ENCODE measurements at places on chromosomes 1 and 21.

DNA sequence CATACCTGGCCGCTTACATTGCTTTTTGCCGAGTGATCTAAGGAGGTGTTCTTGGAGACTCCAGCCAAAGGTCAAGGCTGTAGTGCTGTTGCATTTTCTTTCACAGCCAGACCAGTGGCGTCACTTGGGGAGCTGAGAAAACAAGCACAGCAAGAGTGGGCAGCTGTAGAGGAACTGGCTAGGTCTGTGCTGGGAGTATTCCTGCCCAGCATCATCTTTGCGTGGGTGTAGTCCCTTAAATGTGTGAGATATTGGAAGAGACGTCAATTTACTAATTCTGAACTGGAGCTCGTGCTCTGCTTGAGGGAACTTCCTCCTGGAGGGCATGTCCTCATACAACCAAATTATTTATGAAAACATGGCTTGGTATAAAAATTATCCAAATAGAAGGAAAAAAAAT is 10.2 kb downstream of the UBIAD1 start:
- no peak for DNase-seq

DNA sequence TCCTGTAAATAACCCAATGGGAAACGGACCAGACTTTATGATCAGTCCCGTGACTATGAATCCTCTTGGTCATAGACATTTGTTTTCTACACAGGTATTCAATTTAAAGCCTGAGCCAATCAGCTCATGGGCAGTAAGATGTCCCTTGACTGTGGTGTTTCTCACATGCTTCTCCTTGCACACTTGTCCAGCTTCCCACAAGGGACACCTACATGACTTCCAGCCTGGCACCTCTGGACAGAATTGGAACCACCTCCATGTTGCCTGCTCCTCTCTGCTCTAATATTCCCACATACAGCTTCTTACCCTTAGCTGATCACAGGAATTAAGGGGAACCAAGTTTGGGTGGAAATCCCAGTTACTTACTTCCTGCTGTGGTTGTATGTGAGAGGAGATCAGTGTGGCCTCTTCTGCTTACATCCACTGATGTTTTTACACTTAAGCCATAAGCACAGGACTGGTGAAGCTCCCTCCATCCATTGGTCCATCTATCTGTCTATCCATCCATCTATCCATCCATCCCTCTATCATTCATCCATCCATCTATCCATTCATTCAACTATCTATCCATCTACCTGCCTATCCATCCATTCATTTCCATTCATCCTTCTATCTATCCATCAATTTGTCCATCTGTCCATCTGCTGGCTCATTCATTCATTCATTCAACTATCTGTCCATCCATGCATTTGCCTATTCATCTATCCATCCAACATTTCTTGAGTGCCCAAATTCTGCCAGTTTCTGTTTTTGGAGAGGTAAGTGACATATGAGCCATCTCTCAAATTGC is 16.4 kb downstream of the RUNX1 start:
- no peak for DNase-seq

- DNase-seq = peak; percentile 80
These were observed 41.0 kb downstream of the MYOM3 start for GRCh38 chr1:24070821-24071393.

GRCh38 chr1:21337454-21337927 is 47.2 kb upstream of the ECE1 start:
- no peak for DNase-seq

DNA sequence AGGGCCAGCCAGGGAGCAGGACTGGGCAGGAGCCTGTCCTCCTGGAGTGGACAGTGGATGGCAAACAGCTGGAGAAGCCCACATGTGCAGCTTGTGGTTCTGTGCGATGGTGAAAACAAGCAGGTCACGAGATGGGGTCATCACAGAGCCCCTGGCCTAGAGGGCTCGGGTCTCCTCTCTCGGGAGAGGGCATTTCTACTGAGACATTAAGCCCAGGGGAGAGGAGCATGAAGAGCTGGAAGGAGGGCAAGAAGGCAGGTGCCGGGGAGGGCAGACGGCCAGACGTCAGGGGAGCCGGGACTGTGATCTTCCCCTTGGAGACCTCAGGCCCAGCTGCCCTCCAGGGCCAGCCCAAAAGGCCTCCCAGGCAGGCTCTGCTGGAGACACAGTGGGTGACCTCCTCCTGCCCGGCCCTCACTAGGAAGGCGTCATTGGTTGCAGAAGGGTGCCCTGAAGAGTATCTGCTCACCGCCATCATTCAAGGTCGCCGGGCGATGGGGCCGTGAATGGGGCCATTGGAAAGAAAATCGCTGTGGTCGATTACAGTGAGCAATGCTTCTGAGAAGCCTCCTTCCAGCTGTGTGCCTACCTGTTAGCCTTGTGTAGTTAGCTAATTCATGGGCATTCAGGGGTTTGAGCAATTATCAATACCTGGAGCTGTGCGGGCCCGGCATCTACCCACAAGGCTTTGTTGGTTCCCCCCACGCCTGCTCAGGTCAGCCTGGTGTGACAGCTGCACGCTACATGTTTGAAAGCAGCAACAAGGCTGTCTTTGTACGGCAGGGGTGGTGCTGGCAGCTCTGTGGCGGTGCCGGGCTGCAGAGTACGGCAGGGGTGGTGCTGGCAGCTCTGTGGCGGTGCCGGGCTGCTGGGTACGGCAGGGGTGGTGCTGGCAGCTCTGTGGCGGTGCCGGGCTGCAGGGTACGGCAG is 72.3 kb upstream of the ACTRT2 start:
- DNase-seq = no peak

- DNase-seq = no peak
These were observed 129.0 kb downstream of the GALNT2 start for GRCh38 chr1:230196077-230196476.

GRCh38 chr1:232586679-232587078 is 43.3 kb downstream of the SIPA1L2 start:
- DNase-seq = no peak

- no peak for DNase-seq
These were observed 214.5 kb downstream of the VAV3 start for GRCh38 chr1:107750364-107750959.

DNA sequence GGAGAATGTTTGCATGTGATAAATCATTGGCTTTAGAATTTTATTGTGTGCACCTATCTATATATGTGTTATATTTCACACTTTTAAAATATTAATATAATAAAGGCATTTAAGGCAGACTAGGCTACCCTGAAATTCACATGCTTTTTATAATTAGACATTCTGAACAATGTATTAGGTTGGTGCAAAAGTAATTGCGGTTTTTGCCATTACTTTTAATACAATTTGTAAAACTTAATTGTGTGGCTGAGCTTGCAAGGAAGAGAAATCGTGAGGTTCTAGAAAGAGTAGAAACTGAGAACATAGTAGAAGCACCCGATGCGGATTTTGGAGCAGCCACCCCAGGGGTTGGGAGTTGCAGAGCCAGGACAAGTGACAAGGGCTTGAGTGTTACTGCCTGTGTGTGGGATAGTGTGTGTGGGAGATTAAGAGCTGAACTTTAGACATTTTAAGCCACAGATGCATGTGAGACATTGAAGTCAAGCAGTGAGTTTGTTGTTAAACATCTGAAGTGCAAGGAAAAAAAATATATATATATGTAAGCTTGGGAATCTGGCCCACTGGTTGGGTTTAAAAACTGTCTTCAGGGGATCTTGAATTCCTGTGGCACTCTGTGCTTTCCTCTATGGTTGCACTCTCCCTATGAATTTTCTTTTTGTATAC is 244.5 kb downstream of the TM2D1 start:
- DNase-seq = no peak

- DNase-seq = no peak
These were observed 4.1 kb downstream of the EIF2D start for GRCh38 chr1:206608108-206608698.

- no peak for DNase-seq
These were observed 95.2 kb downstream of the PTPN14 start for GRCh38 chr1:214455971-214456867.

GRCh38 chr1:26579681-26580111 is 50.1 kb downstream of the RPS6KA1 start:
- DNase-seq = no peak

- no peak for DNase-seq
These were observed 85.4 kb upstream of the LRRC8D start for GRCh38 chr1:89735479-89735878.

DNA sequence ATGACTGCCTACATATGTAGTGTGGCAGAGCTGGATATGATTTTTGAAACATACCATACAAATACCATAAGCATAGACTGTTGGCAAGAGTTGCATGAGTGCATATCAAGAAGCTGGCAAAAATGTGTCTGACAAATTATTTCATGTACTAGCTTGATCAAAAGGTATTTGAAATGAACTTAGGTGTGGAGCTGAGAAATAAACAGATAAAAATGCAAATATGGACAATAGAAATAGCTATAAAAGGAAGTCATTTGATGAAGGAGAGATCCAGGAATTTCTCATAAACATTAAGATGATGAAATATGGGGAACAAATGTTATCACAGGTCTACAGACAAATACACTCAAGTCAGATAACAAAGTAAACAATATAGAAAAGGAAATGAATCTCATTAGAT is 609.1 kb downstream of the PTPRC start:
- DNase-seq = no peak

- no peak for DNase-seq
These were observed 156.9 kb downstream of the EDEM3 start for GRCh38 chr1:184597650-184598357.

DNA sequence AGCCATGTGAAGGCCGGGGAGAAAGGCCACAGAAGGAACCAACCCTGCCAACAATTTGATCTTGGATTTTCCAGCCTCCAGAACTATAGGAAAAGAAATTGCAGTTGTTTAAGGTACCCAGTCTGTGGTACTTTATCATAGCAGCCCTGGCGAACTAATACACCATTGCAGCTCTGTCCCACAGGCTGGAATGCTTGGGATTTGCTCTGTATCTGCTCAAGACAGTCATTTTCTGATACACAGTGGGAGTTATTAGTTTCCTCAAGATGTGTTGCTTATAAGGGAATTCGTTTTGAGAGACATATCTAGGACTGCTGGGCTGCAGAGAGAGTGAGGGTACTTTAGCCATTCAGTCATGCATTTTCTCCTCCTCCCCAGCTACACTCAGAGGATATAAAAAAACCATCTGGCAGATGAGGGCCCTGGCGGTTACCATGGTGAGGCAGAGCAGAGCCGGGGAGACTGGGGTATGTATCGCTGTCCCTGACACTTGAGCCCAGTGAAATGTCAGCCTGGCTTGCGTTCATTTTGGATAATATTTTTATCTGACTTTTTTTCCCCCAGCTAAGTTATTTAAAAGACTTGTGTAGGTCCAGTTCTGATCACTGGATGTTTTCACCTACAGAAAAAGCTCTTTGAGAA is 104.6 kb downstream of the DIRAS3 start:
- no peak for DNase-seq

DNA sequence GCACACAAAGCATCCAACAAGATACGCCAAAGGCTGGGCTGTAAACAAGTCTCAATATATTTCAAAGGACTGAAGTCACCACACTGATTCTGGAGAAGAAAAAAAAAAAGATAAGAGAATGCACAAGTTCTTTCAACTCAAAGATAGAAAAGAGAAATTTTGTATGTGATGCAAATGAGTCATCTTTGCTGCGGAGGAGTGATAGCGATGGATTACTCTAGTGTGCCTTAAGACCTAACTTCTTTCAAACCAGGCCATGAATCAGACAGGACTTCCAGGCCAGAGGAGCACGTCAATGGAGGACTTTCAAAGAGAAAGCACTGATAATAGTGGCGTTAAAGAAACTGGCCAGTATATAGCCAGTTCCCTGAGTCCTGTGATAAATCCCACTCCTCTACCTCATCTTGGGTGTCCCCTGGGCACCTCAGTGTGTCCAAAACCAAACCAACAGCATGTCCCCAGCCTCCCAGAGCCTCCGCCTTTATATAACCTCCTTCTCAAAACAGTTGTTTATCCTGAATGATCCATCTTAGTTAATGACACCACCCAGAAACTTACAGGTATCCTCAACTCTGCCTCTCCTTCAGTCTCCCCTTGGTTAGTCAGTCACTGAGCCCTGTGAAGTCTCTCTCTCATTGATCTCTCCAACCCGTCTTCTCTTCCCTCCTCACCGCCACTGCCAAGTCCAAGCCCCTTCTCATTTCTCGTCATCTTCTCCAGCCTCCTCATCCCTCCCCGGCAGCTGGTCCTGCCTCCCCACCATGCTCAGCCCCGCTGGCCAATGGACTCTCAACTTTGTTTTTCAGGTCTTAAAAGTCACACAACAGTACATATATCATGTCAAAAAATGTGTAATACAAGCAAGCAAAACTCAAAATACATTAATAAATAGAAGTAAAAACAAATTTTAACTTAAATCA is 47.2 kb upstream of the IFFO2 start:
- DNase-seq = no peak

DNA sequence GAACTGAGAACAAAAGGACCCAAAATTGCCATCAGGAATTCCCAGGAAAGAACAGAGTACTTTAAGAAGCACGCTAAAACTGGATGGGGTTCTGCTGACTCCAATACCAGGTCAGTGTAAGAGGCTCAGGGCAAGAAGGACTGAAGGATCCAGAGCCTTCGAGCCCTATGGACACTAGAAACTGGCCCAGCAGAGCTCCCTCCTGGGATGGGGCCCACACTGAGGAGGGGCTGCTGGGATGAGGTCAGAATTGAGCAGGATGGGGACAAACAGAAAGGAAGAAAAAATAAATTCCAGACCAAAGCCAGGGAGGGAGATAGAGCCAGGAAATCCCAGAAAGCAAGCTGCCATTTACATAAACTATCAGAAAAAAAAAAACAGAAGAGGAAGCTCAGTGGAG is 222.4 kb upstream of the COA6 start:
- no peak for DNase-seq

GRCh38 chr1:8402109-8402710 is 84.3 kb downstream of the SLC45A1 start:
- DNase-seq = no peak

- DNase-seq = no peak
These were observed 4.8 kb upstream of the MCOLN2 start for GRCh38 chr1:85001742-85002141.

DNA sequence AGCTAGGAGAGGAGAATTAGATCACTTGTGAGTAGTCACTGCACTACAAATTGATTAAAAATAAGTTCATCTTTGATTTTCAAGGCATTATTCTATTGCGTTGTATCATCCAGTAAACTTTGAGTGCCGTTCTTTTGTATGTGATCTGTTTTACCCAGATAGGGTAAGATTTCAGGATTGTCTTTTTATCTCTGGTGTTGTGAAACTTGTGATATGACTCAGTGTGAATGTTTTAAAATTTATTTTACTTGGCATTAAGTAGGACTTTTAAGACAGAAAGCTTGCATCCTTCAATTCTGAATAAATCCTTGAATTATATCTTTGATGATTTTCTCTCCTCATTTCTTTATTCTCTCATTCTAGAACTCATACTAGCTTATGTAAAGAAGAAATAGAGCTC is 93.3 kb upstream of the ADAMTS5 start:
- no peak for DNase-seq

DNA sequence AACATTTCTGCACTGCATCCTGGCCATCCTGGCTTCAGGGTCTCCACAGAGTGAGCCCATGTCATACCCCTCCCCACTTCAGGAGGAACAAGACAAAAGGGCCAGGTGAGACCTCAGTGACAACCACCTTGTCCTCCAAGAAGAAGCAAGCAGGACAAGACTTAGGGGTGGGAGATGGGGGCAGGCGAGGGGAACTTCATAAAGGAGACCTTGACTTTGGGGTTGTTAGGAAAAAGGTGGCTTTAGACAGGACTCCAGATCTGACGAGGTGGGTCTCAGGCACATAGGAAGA is 24.0 kb upstream of the SLAMF9 start:
- no peak for DNase-seq
